ENCODE measurements at places on chromosomes 6 and 20.

DNA sequence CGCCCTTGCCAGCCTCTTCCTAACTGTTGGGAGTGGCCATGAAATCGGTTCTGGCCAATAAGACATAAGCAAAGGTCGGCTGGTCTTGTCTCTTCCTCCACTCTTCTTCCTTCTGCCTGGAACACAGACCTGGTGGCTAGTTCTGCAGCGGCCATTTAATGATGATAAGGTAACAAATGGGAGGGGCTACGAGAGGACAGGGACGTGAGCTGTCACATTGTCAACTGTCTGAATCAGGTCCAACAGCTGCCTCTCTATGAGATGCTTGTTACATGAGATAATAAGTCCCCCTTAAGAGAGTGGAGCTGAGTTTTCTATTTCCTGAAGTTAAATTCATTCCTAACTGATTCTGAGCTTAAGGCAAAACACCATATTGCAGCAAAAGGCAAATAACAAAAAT is 12.5 kb upstream of the TMEM242 start:
- no peak for DNase-seq

DNA sequence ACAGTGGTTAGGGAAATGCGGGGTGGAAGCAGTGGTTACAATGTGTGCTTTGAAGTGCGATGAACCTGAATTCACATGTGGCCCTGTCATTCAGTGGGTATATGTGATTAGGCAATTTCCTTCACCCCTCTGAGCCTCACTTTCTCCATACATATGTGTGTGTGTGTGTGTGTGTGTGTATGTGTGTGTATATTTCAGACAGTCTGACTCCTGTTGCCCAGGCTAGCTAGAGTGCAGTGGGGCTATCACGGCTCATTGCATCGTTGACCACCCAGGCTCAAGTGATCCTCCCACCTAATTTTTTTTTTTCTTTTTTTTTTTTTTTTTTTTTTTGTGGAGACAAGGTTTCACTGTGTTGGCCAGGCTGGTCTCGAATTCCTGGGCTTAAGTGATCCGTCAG is 6.3 kb downstream of the PPP1R14C start:
- no peak for DNase-seq

DNA sequence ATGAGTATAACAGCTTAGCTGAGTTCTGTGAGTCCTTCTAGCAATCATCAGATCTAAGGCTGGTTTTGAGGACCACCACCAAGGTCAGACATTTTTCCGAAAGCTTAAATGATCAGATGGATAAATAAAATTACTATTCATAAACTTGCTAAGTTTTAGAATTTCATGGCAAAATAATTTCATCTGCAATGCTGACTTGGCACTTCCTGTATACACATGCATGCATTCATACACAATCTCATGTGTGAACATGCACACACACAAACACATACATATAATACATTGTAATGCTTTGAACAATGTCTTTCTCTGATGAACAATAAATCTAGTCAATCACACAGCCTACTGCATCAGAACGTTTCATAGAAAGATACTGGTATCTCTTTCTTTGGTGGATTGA is 1068.3 kb downstream of the HACE1 start:
- DNase-seq: no peak

GRCh38 chr20:3238616-3239025 is 369 bp downstream of the SLC4A11 start:
- DNase-seq: peak; percentile 37

Measured in CD4-positive, alpha-beta T cell treated with Interleukin-15 for 4 hours (primary cell).